ENCODE measurements at places on chromosomes 16 and 17.

DNA sequence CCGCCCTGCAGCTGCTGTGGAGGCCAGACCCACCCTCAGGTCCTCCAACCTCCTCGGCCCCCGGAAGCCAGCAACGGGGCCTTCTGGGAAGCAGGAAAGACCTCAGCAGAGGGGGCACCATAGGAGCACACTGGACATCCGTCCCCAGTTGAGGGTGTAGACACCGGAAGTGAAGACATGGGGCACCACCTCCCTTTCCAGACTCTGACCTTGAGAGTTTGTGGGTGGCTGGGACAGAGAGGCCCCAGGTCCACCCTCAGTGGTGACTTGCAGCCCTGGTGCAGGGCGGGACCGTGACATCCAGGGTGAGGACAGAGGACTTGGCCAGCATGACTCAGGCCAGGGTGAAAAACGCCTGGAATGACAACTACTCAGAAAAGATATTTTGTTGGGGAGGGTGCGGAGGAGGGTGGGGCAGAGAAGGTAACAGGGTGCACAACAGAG, 19.9 kb downstream of the CEP295NL start:
- DNase-seq, result no peak

- DNase-seq, result no peak
These were observed 63.1 kb downstream of the BANP start for GRCh38 chr16:88014252-88014781.

DNA sequence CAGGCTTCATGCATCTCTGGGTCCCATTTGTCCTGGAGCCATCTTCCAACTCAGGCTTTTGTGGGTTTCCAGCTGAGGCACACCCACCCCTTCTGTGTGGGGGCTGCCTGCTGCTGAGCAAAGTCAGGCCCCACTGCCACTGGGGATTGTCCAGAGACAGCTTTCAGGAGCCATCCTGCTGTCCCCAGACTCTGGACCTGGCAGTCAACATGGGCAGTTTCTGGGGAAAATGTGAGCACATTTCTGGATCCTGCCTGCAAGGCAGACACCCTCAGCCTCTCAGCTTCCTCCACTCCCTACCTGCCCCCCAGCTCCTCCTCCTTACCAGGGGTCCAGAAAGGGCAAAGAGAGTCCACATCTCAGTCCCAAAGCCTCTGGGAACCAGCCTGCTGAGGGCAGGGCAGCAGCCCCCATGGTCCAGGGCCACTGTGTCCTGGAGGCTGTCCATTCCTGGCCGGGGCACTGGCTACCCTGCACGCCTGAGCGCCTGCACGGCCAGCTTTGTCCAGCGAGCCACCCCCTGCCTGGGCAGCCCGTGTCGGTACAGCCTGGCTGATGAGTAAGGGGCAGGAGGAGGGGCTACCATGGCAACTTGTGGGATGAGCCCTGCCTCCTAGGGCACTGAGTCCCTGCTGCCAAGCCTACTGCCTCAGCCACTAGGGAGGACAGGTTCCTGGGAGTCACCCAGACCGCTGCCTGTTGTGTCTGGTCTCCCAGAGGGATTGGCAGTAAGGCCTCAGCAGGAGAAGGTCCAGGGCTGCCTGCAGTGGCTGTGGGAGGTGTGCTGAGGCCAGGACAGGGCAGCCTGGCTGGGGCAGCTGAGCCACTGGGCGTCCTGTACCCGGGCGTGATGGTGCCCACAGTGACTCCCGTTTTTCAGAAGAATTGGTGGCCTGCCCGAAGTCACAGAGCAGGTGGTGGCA, at the start of gene SLC47A2:
TSS of gene SLC47A2 (minus strand) at position 477 of the 923 bp plus-strand sequence. CDS start at position 448, 29 bp downstream.
- no peak for DNase-seq

DNA sequence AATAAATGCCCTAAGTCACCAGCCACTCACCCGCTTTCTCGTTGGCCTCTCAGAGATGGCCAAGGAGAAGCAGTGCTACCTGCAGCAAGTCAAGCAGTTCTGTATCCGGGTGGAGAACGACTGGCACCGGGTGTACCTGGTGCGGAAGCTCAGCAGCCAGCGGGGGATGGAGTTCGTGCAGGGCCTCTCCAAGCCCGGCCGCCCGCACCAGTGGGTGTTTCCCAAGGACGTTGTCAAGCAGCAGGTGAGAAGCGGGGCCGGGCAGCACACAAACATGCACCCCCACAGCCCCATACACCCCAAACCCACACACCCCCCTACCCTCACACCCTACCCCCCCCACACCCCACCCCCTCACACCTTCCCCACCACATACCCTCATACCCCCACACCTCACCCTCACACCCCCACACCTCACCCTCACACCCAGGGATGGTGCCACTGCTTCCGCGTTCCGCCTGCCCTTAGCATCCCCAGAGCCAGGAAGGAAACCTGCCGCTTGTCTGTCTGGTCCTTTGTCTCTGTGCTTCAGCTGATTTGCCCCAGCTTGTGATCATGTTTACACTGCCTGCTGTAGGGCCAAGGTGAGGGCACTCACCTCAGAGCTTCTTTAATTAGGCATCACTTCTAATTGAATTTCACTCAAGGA, 41.9 kb upstream of the ENDOV start:
- no peak for DNase-seq

DNA sequence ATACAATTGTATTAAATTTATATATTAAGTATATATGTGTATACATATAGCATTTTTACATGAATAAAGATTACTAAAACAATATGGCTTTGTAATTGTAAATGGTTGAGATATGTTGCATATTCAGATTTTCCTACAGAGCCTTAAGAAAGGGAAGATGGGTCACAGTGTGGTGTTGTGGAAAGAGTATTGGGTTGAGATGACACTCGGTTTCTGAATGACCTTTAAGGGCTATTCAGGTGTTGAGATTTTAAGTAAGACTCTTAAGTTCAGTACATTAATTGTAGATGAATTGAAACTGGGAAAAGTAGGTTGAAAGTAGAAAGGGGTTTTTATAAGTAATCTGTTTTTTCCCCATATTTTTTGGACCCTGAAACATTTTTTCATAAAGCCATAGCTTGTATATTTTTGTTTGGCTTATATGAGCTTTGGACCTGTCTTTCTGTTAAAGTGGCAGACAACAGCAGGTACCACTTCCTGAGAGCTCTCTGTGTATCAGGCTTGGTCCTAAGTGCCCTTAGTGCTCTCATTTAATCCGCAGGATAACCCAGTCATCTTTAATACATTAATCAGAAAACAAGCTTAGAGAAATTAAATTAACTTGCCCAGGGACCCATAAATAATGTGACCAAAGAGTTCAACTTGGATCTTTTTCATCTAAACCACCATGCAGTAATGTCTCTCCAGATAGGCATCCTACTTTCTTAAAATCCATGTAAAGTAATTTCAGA, 48.5 kb upstream of the MRC2 start:
- DNase-seq, result no peak

GRCh38 chr16:20409398-20410120, at the start of gene ACSM5:
Gene ACSM5, plus strand, starts transcription at chr16:20409534. Its CDS starts 1,951 bp downstream, at chr16:20411485.
- DNase-seq, result no peak

GRCh38 chr17:61409301-61410112, 9.9 kb downstream of the TBX2 start:
- no peak for DNase-seq

DNA sequence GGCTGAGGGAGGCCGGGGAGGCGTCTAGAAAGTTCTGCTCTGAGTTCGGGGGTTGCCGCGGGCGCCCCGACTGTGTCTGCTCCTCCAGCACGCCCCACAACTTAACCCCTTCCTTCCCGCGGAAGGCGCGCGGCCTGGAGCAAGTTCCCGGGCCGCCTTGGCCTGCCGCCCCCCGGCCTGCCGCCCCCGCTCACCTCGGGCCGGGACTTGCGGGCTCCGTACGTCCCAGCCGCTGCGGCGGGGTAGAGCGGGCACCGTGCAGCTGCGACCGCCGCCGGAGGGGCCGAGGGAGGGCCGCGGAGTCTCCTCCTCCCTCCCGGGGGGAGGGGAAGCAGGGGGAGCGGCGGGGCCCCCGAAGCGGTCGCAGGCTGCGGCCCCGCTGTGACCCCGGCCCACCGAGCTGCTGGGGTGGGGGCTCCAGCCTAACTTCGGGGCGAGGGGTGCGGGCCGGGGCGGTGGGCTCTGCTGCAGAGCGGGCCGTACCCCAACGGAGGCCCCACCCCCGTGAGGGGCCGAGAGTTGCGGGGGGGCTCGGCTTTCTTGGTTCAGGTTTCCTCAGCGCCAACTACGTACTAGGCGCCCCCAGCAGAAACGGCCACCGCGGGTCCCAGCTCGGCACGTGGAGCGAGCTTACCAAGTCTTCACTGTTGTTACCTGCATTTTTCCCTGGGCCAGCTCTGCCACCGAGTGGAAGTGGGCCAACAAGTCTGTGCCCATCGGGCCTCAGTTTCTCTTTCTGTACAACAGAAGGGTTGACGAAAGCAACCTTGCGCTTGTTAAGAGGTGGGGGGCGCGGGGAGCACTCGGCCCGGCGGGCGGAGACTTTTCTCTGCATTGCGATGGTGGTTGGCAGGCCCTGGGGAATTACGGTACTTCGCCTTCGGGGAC, at the start of gene CCDC102A:
TSS of gene CCDC102A (minus strand) at position 266 of the 888 bp plus-strand sequence. CDS start 7,394 bp downstream, outside the sequence.
- DNase-seq, result peak; percentile 44

DNA sequence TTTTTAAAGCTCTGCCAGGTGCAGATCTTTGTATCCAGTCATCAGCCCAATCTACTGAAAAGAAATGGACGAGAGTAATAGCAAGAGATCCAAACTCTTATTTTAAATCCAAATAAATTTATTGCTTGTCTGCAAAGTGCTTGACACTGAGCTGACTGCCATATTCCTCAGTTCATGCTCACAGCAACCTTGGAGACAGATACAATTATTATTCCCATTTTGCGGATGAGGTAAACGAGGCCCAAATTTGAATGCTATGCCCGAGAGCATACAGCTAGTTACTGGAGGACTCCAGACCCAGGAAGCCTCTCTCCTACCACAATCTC, 620 bp downstream of the NOB1 start:
- no peak for DNase-seq

DNA sequence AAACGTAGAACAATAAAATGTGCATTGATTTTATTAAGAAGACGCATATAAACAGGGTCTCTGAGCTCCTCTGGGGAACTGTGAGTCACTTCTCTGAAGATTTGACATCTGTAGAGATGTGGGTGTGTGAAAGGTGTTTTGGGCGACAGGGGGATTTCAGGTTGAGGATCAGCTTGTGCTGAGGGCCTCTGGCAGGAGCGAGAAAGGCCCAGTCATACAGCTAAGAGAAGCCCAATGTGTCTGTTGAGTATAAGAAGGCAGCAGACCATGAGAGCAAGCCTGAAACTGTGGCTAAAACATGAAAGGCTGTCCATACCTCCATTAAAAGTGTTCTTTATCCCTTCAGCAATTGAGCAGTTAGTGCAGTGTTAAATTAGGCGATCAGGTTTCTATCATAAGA, 406.5 kb upstream of the MON1B start:
- DNase-seq, result no peak

DNA sequence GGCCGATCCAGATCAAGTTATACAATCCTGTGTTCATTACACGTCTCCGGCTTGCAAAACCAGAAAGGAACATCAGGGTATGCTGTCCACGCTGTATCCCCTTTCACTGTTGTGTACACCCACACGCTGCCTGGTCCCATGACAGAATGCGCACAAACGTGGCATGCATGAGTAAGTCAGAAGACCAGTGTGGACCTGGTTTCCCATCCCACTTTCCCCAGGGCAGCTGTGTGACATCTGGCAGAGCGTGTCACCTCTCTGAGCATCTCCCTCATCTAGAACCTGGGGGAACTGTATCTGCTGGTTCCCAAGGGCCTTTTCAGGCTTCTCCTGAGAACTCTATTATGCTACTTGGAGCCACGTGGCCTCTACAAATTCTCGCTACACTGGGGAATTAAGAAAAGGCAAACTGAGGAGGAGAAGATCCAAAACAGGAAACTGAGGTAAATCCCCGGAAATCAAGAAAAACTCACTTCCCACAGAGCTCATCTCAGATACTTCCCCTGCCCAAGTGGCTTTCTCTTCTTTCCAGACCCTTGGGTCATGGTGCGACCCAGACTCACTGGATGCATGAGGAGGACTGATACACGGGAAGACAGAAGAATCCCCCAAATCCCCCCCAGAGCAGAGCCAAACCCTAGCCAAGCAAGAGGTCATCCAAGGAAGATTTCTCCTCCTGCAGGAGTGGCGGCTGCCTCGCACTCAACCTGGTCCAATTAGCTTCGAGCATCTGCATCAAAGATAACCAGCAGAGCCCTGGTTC, 139.3 kb downstream of the GAS7 start:
- no peak for DNase-seq

- DNase-seq, result no peak
These were observed 213.4 kb downstream of the CYB561 start for GRCh38 chr17:63232565-63233310.

GRCh38 chr16:55773859-55774549, 58.9 kb downstream of the CES1 start:
- DNase-seq, result no peak

DNA sequence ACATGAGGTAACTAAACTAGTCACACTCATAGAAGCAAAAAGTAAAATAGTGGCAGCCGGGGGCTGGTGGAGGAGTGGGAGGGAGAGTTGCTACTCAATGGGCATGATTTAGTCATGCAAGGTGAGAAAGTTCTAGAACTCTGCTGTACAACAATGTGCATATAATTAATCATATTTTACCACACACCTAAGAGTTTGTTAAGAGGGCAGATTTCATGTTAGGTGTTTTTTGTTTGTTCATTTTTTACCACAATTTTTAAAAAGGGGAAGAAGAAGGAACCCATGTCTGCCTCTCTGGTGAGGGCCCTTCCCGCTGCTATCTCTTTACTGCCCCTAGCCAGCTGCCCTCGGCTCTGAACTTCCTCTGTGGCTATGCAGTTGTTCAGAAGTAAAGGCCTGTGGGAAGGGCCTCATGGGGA, 11.2 kb downstream of the CD300LB start:
- no peak for DNase-seq
